Smooth muscle cell of trachea (primary cell): ENCODE measurements at places on chromosomes 1 and 21. TPM values are rescaled to one million over a fixed set of nuclear protein-coding genes. Genes with fewer than 3 reads are reported as not detected.

Gene PI4KB
- total RNA-seq = 74.1 and 83.8 TPM in 2 replicates

Gene AMPD1
- not detected in 2 replicates for total RNA-seq

Gene HLX
- 2.6 and 8.9 TPM in 2 replicates for total RNA-seq

Gene OR2T11
- total RNA-seq = not detected in 2 replicates

Gene PRAMEF13
- total RNA-seq = not detected in 2 replicates

Gene KLHDC7A
- not detected in 2 replicates for total RNA-seq

Gene DNM3
- 2.0 and 5.5 TPM in 2 replicates for total RNA-seq

Gene CDA
- 1.2 and 1.3 TPM in 2 replicates for total RNA-seq

Gene PKLR
- under 0.01 TPM in 1 of 2 replicates, not detected in the other for total RNA-seq

Gene OR2AK2
- total RNA-seq = not detected in 2 replicates

Gene PIP5K1A
- total RNA-seq = 57.2 and 70.8 TPM in 2 replicates

Gene TBX15
- total RNA-seq = under 0.01 TPM in 1 of 2 replicates, not detected in the other

Gene RGS16
- 0.29 and 0.66 TPM in 2 replicates for total RNA-seq

Gene PRMT6
- 16.7 and 17.5 TPM in 2 replicates for total RNA-seq

Gene PRR9
- not detected in 2 replicates for total RNA-seq

Gene WNT3A
- total RNA-seq = not detected in 2 replicates
